ENCODE measurements at places on chromosomes 11 and 22. TPM values are rescaled to one million over a fixed set of nuclear protein-coding genes. Genes with fewer than 3 reads are reported as not detected.

- no peak for DNase-seq
Measured at GRCh38 chr11:45713573-45713972, 48.2 kb upstream of the CHST1 start.

GRCh38 chr11:11068113-11068512, 210.3 kb upstream of the ZBED5 start:
- no peak for DNase-seq

GRCh38 chr22:43226377-43227238, 39.7 kb upstream of the TTLL12 start:
- DNase-seq, result no peak

- no peak for DNase-seq
Measured at GRCh38 chr11:118007040-118007439, 20.8 kb downstream of the IL10RA start.

GRCh38 chr22:45418770-45419138, 5.3 kb downstream of the RIBC2 start:
- no peak for DNase-seq

DNA sequence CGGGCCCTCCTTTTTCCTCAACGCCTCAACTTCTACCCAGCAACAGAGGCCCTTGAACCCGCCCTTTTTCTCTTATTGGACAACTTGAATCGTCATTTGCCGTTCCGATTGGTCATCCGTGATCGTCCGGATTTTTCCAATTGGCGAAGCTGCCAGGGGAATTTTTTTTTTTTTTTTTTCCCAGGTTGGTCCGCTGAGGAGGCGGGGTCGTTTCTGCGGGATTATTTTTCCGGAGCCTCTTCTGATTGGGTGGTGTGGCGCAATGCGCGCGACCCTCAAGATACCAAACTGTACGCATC, 465 bp upstream of the TTC9C start:
- peak; percentile 93 for DNase-seq

- DNase-seq, result peak; percentile 96
Measured at GRCh38 chr11:7020183-7020917, at the start of the genes NLRP14 and ZNF214. TSS of gene NLRP14 (plus strand) at chr11:7020479. CDS start at chr11:7038587, 18,108 bp downstream. TSS of gene ZNF214 (minus strand) at chr11:7020346. CDS start at chr11:7002835, 17,511 bp downstream.

- DNase-seq, result no peak
Measured at GRCh38 chr11:115170133-115170815, 333.9 kb downstream of the CADM1 start.

Gene SLC17A6
- total RNA-seq, result not detected

- no peak for DNase-seq
Measured at GRCh38 chr11:93734427-93735222, 6.7 kb downstream of the TAF1D start.

Gene MMP27
- total RNA-seq, result not detected

DNA sequence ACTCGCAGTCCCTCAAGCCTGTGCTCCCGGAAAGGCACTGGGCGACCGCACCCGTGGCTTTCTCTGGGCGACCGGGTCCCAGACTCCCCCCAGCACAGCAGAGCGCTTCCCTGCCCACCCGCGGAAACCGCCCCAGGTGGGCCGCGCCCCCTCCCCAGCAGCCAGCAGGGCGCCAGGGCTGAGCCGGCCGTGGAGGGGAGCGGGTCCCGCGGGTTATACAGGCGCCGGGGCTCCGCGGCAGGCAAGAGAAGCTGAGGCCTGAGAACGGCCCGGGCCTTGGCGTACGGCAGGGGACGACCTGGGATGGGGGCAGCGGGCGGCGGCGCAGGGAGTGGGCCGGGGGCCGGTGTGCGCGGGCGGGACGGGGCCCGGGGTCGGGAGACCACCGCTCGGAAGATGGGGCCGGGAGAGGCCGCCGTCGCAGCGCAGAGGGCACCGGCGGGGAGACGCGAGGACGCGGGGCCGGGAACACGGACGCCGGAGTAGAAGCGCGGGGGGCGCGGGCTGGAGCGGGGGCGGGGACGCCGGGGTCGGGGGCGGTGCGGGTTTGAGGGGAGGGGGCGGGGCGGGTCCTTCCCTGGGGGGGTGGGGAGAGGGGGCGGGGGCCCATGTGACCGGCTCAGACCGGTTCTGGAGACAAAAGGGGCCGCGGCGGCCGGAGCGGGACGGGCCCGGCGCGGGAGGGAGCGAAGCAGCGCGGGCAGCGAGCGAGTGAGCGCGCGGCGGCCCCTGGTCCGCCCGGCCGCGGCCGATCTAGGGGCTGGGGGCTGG, at the start of gene MDK:
MDK (plus strand) TSS at position 622 of the 771 bp plus-strand sequence. CDS start 389 bp downstream, outside the sequence.
- no peak for DNase-seq

- no peak for DNase-seq
Measured at GRCh38 chr11:18452927-18453326, 2.7 kb upstream of the LDHAL6A start.

- DNase-seq, result no peak
Measured at GRCh38 chr11:106233191-106233590, 155.7 kb downstream of the AASDHPPT start.

Data from ureter (tissue), 1 donor.